ENCODE measurements at places on chromosomes 3 and 15. TPM values are rescaled to one million over a fixed set of nuclear protein-coding genes. Genes with fewer than 3 reads are reported as not detected.
A peak's percentile ranks its signal among the peaks of the same experiment; 100 is the strongest.

GRCh38 chr3:10907262-10907661 is 85.3 kb upstream of the SLC6A1 start:
- DNase-seq, result no peak

DNA sequence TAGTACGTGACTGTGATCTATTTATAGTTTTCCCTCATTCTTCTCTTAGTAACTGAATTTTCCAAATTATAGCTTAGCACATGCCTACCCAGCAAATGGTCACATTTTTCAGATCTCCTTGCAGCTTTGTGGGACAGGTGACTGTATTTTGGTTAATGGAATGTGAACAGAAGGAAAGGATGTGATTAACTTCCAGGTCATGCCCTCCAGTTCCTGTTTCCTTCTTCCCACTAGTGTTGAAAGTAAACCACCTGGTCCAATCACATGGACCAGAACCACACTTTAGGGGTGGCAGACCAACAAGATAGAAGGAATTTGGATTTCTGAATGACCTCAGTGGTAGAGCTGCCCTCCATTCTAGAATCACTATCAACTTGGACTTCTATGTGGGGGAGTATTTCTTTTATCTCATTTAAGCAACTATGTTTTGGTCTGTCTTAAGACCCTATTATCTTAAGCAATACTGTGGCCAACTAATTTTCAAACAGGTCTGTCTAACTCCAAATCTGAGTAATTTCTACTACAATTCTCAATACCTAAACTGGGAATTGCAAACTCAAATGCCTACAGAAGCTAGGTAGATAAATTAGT is 76.0 kb upstream of the TSC22D2 start:
- peak; percentile 51 for DNase-seq

ANKRD63 gene
- total RNA-seq, result not detected

DNA sequence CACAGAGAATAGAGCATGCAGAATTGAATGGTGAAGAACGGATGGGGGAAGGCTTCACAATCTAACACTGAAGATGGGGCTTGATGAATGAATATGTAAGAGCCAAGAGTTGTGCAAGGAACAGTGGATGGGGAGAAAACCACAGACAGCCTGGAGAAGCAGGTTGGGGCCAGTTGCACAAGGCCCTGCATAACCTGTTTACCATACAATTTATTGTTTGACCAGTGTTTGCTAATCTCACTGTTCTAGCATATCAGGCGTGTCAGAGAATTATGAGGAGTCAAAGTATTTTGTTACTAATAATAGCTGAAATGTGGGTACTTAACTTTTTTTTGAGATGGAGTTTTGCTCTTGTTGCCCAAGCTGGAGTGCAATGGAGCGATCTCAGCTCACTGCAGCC is 36.4 kb downstream of the LINS1 start:
- DNase-seq, result no peak

DNA sequence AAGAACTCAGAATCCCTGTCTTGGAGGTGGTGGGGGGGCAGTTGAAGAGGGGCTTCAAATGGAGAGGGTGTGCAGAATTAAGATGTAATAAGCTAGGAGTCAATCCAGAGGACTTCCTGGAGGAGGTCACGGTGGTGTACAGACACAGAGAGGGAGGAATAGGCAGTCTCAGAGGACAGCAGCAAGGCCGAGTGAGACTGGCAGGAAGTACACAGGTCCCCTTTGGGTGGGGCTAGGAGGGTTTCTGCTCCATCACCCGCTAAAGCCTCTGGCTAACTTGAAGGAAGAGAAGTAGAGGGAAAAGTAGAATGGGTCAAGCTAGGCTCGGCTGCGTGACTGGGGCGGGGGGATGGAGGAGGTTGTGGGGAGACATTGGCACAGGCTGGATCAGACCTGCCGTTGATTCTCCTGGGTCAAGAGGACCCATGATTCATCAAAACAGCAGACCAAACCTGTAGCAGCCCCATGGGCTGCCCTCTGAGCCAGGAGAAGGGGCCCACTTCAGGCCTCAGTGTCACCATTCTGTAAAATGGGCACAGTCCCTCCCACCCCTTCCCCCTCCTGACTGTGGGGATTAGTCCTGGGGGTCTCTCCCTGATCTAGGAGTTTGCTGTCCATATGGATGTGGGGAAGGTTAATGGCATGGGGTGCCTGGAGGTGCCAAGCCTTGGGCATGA is 16.9 kb downstream of the CSPG4 start:
- no peak for DNase-seq

GRCh38 chr15:44034933-44035624 is 160.0 kb downstream of the FRMD5 start:
- peak; percentile 82 for DNase-seq

All from endothelial cell of umbilical vein (primary cell).